ENCODE measurements at places on chromosomes 6 and 20. TPM values are rescaled to one million over a fixed set of nuclear protein-coding genes. Genes with fewer than 3 reads are reported as not detected.

The GZF1 gene
- total RNA-seq: 10.6 TPM

The SLC22A16 gene
- not detected for total RNA-seq

DNA sequence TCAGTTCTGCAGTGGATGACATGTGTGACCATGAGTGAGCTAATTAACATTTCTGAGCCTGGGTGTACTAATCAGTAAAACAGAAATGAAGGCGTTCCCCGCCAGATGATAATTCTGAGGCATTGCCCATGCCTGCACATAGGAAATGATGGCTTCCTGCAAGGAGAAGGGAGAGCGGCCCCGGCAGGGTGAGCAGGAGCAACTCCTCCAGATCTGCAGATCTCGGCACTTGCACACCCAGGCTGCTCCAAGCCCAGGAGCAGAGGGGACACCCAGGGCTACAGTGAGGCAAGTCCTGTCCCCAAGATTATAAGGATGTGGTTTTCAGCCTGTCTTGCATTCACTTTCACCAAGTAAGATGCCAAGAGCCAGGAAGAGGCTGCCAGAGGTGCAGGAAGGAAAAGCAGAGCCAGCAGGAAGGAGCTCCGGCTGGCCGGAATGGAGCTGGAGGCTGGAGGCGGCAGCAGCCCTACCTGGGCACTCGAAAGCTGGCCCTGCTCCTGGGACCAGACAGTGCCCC is 177.5 kb upstream of the CST7 start:
- H3K36me3 ChIP-seq: no peaks in the 10 kb centered on the region
- H3K27ac ChIP-seq: no peak overlapping the region
- DNase-seq: no peak
- H3K27me3 ChIP-seq: peaks cover 17% of the 10 kb centered on the region
- H3K4me3 ChIP-seq: no peak overlapping the region
- H3K4me1 ChIP-seq: peaks cover 5% of the 10 kb centered on the region

- DNase-seq: peak; percentile 80
- H3K4me3 ChIP-seq: no peak overlapping the region
- H3K27me3 ChIP-seq: no peaks in the 10 kb centered on the region
- no peaks in the 10 kb centered on the region for H3K36me3 ChIP-seq
- H3K27ac ChIP-seq: no peak overlapping the region
Observed at GRCh38 chr6:26270903-26271667, 93.9 kb upstream of the BTN3A2 start.

The SNAP25 gene
- total RNA-seq: 3.9 TPM

DNA sequence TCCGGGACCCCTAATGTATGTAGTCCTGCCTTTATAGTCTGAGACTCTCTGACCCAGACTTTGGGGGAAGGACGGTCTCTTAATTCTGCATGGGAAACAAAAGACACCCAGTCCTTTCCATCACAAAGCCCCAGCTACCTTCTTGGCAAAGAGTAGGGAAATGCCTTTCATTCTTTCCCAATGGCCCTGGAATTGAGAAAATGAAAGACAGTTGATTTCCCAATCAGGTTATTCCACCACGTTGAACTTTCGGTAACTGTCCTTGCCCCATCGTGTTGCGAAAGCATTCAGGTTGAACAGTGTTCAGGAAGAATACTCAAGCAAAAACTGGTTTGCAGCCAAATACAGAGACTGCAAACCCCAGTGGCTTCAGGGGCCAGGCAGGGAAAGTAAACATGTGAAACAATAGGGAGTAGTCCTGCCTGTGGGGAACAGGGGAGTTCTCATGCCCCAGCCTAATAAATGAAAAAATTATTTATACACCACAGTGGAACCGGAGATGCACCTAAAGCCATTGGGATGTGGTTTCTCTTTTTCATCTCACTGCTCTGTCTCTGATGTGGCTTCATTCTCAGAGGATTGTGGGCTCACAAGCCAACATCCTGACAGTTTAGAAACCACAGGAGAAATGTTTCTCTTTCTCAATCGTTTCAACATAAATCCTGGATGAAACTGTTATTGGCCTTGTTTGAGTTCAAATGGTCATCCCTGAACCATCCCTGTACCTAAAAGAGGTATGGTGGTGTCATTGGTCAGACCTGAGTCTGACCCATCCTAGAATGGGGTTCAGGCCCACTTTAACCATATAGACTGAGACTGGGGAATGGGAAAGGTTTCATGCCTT is 44.2 kb upstream of the SLC9A8 start:
- no peak overlapping the region for H3K27ac ChIP-seq
- H3K36me3 ChIP-seq: peaks cover 6% of the 10 kb centered on the region
- peak overlapping the region; percentile 29 for H3K4me3 ChIP-seq
- peak; percentile 49 for DNase-seq
- H3K4me1 ChIP-seq: peaks cover 38% of the 10 kb centered on the region

DNA sequence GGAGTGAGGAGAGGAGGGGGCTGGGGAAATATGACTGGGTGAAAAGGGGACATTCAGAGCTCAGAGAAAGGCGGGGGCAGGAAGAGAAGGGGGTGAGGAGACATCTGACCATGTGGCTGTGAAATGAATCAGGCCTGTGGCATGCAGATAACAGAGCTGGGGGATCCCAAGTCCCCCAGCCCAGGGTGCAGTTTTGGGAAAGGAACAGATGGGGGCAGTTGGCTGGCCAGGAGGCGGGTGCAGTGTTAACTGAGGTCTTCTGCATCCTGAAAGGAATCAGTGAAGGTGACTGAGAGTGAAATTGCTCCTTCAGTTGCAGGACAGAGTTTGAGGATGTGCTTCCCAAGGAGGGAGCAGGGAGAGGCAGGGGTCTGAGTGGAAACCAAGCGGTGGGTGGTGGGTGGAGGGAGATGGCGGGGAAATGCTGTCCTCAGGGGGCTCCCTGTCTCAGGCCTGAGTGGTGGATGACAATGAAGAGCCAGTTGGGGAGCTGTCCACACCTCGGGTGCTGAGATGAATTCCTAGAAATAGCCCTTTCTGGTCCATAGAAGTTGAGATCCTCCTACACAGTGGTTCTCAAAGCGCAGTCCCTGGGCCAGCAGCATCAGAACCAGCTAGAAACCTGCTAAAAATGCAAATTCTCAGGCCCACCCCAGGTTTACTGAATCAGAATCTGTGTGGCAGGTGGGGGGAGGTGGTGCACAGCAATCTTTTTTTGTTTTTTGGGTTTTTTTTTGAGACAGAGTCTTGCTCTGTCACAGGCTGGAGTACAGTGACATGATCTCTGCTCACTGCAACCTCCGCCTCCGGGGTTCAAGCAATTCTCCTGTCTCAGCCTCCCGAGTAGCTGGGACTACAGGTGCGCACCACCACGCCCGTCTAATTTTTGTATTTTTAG is 26.0 kb upstream of the CCDC167 start:
- peaks cover 5% of the 10 kb centered on the region for H3K4me1 ChIP-seq
- no peak overlapping the region for H3K4me3 ChIP-seq
- H3K27me3 ChIP-seq: peaks cover 5% of the 10 kb centered on the region
- DNase-seq: no peak
- no peaks in the 10 kb centered on the region for H3K36me3 ChIP-seq

- H3K27me3 ChIP-seq: peaks cover 39% of the 10 kb centered on the region
- H3K27ac ChIP-seq: no peak overlapping the region
- no peaks in the 10 kb centered on the region for H3K36me3 ChIP-seq
Observed at GRCh38 chr6:116536216-116536621, 9.3 kb downstream of the TRAPPC3L start.

The CGA gene
- total RNA-seq: not detected

DNA sequence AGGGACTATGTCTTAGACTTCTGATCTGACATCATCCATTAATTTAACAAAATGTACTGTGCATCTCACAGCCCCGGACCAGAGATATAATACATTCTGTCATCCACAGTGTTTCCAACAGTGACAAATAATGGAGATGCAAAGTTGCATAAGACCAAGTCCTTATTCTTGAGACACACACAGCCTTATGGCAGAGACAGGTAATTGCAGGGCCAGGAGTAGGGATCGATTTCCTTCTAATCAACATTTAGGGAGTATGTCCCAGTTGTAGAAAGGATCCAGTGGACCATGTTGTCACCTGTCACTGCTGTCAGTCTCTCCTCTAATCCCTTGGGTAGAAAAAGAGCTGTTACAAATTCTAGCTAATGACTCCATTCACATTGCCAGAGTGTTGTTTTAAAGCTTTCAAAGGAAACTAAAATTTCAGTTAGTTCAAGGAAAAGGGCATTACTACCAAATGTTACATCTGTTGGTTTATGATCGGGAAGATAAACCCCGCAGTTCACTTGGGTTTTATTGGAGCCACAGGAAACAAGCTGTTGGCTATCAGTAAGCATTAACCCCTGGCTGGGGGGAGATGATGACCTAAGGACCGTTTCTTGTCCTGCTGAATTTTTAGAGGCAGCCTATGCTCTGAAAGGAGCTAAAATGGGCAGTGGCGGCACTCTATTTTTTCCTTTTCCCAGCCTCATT is 111.4 kb upstream of the ATXN1 start:
- no peaks in the 10 kb centered on the region for H3K4me1 ChIP-seq
- H3K27me3 ChIP-seq: peaks cover 20% of the 10 kb centered on the region

DNA sequence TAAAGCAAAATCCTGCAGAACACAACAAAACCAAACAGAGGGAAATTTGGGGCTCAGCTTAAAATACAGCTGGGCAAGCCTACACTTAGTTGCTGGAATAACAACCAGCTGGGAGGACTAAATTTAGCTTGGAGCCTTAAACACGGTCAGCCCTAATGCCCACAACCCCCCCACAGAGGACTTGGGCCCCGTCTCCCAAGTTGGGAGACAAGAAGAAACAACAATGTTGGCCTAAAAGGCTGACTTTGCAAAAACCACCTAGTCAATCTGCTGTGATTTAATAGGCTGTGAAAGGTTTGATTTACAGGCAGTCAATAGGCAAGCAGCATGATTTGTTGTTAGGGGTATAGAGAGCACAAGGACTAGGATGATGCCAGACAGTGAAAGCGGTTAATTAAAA is 40.3 kb upstream of the ARMC2 start:
- H3K4me3 ChIP-seq: no peak overlapping the region
- peaks cover 4% of the 10 kb centered on the region for H3K27me3 ChIP-seq
- no peak overlapping the region for H3K27ac ChIP-seq
- no peaks in the 10 kb centered on the region for H3K36me3 ChIP-seq
- peaks cover 14% of the 10 kb centered on the region for H3K4me1 ChIP-seq
